ENCODE measurements at places on chromosomes 5 and 9. TPM values are rescaled to one million over a fixed set of nuclear protein-coding genes. Genes with fewer than 3 reads are reported as not detected.

DNA sequence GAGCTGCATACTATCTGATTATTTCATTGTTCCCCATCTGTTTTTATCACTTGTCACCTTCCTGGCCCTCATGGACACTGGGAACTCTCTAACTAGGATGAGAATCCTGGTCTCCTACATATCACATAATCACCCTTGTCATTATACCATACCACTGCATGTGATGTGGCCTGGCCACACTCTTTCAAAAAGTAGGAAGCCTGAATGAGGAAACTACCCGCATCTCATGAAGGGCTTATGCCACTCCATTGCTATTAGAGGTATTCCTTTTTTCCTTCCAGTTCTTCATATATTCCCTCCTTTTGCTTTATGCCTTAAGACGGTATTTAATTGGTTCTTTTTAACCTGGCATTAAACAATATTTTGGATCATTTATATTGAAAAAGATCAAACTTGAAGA lies 1341.4 kb upstream of the NUDT12 start:
- no peak for DNase-seq
- no peaks in the 10 kb centered on the region for H3K36me3 ChIP-seq
- H3K4me3 ChIP-seq: no peak overlapping the region
- no peaks in the 10 kb centered on the region for H3K27me3 ChIP-seq
- H3K4me1 ChIP-seq: no peaks in the 10 kb centered on the region
- no peak overlapping the region for H3K27ac ChIP-seq

GRCh38 chr9:137349471-137350033 lies 47.5 kb upstream of the NRARP start:
- no peaks in the 10 kb centered on the region for H3K27me3 ChIP-seq
- DNase-seq: no peak
- H3K4me1 ChIP-seq: no peaks in the 10 kb centered on the region
- H3K4me3 ChIP-seq: no peak overlapping the region
- H3K36me3 ChIP-seq: peaks cover 16% of the 10 kb centered on the region

DNA sequence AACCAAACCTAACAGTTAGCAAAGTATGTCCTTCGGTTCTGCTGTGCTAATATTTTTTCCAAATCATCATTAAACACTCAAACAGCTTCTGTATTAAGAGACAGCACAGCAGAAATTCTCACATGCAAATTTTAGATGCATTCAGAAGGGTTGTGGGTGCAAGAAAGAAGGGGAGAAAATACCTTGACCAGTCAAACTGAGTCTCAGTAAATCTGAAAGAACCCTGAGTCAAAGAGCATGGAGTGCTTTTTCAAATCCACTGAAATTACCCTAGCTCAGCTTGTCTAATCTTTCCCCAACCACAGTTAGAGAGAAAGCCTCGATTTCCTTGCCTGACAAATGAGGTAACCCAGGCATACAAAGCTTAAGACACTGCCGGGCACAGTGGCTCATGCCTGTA lies 55.1 kb downstream of the RETREG1 start:
- H3K36me3 ChIP-seq: no peaks in the 10 kb centered on the region
- no peak overlapping the region for H3K27ac ChIP-seq
- H3K4me1 ChIP-seq: no peaks in the 10 kb centered on the region
- no peak overlapping the region for H3K4me3 ChIP-seq
- no peak for DNase-seq

DNA sequence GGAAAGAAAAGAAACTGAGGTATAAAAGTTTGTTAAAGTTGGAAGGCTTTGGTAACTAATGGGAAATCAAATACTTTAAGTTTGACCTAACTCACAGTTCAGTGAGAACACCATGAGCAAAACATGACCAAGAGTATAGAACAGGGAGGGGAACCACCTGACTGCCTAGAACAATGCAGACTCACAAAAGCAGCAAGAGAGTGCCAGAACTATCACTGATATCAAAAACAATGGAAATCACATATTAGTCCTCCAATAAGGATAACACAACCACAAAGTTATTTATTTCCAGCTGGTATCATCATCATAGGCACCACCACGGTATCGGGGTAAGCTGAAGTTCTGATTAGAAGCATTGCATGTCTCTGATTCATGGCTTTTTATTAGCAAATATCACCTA lies 77.5 kb downstream of the TRPM6 start:
- H3K36me3 ChIP-seq: no peaks in the 10 kb centered on the region
- H3K4me1 ChIP-seq: no peaks in the 10 kb centered on the region
- DNase-seq: no peak
- H3K4me3 ChIP-seq: no peak overlapping the region
- no peak overlapping the region for H3K27ac ChIP-seq

- no peak overlapping the region for H3K4me3 ChIP-seq
- H3K27me3 ChIP-seq: no peaks in the 10 kb centered on the region
- DNase-seq: no peak
- H3K27ac ChIP-seq: no peak overlapping the region
- no peaks in the 10 kb centered on the region for H3K4me1 ChIP-seq
- H3K36me3 ChIP-seq: no peaks in the 10 kb centered on the region
These were observed 61.7 kb downstream of the MRPL36 start for GRCh38 chr5:1737790-1738405.

- no peak for DNase-seq
- H3K36me3 ChIP-seq: no peaks in the 10 kb centered on the region
- no peaks in the 10 kb centered on the region for H3K4me1 ChIP-seq
- no peaks in the 10 kb centered on the region for H3K27me3 ChIP-seq
- H3K4me3 ChIP-seq: no peak overlapping the region
These were observed 63.5 kb downstream of the DOCK2 start for GRCh38 chr5:169700611-169701010.

GRCh38 chr5:140044041-140044440 lies 942 bp upstream of the NRG2 start:
- H3K27ac ChIP-seq: no peak overlapping the region
- peaks cover 38% of the 10 kb centered on the region for H3K4me1 ChIP-seq
- H3K36me3 ChIP-seq: no peaks in the 10 kb centered on the region
- H3K27me3 ChIP-seq: no peaks in the 10 kb centered on the region
- no peak overlapping the region for H3K4me3 ChIP-seq

Gene SLC34A3
- total RNA-seq: 0.54 TPM

Data from thoracic aorta (tissue), 2 donors.